ENCODE measurements at places on chromosomes 5 and 9.

GRCh38 chr5:111618623-111619271 is 106.4 kb upstream of the STARD4 start:
- DNase-seq: no peak

DNA sequence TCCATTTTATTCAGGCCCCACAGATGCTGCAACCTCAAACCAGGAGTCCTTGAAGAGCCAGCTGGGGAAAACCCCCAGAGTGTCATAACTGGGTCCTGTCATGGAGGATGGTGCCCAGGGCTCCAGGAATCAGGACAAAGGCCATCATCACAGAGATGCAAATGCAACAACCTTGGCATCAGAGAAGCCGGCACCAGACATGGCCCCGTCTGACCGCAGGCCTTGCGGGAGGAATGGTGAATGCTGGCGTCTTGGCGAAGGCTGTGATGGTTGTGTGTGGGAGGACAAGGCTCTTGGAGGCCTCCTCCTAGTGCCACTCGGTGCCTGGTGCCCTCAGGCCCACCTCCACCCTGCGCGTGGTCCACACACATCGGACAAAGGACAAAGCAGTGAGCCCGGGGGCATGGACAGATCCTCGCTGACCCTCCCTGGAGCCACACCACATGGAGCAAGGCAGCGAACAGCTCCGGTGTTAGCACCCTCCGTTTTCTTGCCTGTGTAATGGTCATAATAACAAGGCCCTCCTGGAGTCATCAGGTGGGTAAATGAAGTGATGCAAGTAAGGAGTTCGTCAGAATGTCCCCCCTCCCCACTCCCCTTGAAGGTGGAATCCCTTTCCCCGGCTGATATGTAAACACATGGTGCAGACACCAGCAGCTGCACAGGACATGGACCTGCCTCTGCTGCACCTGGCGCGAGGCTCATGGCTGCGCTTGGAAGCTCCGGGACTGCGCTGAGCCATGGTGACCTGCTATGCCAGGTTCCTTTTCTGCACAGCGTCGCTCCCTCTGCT is 380.7 kb downstream of the IRX2 start:
- DNase-seq: no peak

DNA sequence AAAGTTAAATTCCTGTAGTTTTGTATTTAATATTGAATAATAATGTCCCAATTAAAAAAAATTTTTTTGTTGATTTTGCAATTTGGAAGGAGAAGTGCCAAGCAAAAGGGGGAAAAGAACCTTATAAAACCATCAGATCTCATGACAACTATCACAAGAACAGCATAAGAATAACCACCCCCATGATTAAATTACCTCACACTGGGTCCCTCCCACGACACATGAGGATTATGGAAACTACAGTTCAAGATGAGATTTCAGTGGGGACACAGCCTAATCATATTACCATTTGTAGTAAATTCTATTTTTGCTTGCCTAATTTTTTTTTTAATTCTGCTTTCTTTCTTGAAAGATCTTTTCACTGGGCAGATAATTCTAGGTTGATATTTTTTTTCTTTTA is 33.4 kb upstream of the FCHO2 start:
- DNase-seq: no peak

DNA sequence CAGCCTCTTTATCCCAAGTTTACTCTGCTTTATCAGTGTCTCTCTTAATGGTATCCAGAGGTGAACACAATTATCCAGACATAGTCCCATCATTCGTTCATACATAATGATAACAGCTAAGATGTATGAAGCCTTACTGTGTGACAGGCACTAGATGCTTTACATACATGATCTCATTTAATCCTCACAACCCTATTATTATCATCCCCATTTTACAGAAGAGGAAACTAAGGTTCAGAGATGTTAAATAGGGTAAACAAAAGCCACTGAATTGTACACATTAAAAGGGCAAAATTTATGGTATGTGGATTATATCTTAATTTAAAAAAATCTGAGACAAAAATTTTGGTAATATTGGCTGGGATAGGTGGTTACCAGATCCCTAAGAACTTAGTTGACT is 124.1 kb upstream of the TBC1D2 start:
- DNase-seq: no peak

- DNase-seq: no peak
Observed at GRCh38 chr5:43298443-43298842, 14.8 kb downstream of the HMGCS1 start.

GRCh38 chr5:150353032-150353675 is 4.3 kb upstream of the TCOF1 start:
- no peak for DNase-seq

Data from stimulated activated CD4-positive, alpha-beta T cell treated with anti-CD3 and anti-CD28 coated beads, Interleukin-12 subunit alpha, Interleukin-12 subunit beta, amount 100 ng/mL, for 4 hours (primary cell).